ENCODE measurements at places on chromosomes 5 and 9.

DNA sequence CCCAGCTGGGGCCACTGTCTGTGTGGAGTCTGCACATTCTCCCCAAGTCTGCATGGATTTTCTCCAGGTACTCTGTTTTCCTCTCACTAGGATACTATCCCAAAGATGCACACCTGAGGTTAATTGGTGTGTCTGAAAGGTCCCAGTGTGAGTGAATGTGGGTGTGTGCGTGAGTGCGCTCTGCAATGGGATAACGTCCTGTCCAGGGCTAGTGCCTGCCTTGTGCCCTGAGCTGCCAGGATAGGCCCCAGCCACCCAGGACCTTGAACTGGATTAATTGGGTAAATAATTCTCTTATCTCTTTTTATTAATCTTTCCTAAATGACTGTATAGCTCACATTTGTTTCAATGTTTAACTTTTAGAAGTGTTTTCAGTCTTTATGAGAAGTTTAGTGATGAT, 11.5 kb upstream of the PANK3 start:
- no peak for DNase-seq

DNA sequence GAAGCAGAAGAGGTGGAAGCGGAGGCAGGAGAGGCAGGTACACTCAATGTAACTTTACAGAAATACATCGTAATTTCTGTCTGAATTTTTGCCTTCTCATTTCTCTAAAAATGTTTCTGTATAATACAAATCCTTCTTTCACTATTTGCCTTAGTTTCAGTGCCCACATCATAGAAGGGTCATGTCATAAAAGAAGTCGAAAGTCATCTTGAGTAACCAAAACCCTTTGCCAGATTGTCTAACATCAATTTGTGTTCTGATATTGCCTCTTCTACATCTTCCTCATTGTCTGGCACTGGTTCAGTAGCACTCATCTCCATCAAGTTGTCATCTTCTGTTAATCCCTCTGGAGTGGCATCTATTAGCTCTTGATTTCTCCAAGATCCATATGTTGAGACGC, 6.2 kb upstream of the CYFIP2 start:
- no peak for DNase-seq

GRCh38 chr5:170471551-170472178, 32.2 kb upstream of the KCNIP1 start:
- DNase-seq: no peak

DNA sequence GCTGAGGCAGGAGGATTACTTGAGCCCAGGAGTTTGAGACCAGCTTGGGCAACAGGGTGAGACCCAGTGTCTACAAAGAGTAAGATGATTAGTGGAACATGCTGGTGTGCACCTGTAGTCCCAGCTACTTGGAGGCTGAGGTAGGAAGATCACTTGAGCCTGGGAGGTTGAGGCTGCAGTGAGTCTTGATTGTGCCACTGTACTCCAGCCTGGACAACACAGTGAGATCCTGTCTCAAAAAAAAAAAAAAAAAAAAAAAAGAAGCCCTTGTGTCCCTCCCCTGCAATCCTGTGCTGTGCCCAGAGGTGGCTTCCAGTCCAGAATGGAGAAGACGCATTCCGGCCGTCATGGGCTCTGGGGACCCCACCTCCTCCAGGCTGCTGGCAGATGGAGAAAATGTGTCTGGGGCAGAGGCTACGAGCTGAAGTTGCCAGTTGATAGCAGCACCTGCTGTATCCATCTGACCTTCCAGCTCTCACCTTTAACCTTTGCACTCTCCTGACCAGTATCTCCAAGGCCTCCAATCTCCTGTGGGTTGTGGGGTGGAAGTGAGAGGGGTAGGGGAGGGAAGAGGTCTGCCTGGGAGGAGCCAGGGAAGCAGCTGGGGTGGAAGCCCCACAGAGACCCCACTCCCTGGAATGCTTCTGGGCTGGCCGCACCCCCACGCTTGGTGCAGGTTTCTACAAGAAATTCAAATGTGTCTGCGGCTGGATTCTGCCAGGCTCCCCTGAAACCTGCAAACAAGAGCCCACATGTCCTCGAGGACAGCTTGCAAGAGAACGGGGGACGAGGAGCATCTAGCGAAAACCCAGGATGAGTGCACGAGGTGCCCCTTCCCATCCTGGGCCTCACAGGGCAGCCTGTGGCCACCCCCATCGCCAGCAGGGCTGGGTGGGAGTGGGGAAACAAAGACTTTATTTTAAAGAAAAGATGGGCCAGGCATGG, 148.3 kb upstream of the IER5L start:
- DNase-seq: no peak

- no peak for DNase-seq
Observed at GRCh38 chr9:122297512-122297911, 32.8 kb downstream of the MRRF start.

DNA sequence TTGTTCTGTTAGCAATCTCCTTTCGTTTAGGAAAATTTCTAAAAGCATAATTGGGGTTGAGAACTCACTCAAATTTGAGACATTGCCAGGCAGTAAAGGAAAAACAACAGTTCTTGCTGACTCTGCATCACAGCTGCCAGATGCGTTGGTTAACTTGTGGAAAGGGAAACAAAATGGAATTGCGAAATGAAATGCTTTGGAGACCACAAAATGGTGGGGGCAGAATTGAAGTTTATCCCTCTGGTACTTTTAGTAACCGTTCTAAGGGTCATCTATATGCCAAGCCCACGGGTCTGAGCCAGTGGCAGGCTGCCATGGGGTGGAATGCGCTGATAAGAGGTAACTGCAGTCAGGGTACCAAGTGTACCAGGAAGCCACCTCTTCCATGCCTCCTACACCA, 28.6 kb upstream of the SELENOP start:
- peak; percentile 89 for DNase-seq

- DNase-seq: no peak
Observed at GRCh38 chr9:5518937-5519319, 8.6 kb downstream of the PDCD1LG2 start.

DNA sequence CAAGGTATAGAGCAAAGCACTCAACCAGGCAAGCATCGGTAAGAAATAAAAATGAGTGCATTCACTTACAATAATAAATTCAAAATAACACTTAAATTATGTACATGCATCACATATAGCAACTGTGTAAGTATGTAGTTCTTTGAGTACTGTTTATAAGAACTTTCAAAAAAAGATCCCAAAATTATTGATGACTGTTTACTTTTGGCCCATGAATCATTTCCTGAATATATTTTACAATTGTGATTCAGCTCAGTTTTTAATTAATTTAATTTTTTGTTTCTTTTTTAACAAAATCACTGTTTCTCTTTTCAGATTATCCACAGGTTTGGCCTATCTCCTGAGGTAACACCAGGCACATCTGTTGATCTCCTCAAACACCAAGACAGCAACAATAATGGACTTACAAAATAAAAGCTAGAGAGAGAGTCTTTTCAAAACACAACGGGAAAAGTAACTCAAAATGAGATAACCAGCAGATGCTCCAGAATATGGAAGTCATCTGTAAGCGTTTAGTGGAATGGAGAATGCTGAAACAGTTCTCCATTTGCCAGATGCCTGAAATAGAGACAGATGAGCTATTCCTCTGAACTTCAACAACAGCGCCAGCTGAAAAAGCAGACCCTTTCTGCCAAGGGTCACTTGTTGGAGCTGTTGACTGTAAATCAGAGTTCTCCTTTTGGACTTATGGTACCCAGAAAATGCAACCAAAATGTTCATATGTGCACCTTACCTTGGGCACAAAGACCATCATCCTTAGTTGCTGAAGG, 348.6 kb upstream of the RGMB start:
- peak; percentile 87 for DNase-seq

- DNase-seq: no peak
Observed at GRCh38 chr9:101586651-101587050, 8.1 kb downstream of the PPP3R2 start.

DNA sequence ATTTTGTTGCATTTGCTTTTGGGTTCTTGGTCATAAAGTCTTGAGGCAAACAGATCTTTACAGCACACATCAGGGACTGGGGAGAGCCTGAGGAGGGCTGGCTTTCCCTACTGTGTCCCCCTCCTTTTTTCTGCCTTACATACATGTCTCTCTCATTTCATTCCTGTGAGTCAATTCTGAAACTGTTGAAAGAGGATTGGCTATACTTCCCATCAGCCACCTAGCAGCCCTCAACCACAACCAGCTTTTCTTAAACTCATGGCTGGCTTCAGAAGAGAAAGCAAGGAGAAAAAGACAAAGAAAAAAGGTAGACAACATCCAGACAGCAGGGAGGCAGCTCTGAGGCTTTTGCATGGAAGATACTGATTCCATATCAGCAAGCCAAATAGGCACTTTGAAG, 374.8 kb upstream of the KIF2A start:
- no peak for DNase-seq

- no peak for DNase-seq
Observed at GRCh38 chr9:69155341-69156030, 18.6 kb upstream of the TJP2 start.

DNA sequence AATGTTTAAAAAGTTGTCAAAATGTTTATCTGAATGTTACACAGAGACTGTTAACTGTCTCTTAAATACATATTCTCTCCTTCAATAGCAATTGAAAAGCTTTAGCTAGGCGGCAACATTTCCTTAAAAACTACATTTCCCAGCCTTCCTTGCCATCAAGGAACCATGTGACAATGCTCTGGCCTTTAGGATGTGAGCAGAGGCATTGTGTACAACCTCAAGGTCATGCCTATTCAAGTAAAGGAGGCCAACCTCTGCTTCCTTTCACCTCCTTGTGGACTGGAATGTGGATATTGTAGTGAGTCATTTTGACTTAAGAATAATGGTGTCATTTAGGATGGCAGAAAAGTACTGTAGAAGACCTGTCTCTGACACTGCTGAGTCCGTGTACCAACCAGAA, 23.7 kb upstream of the MROH2B start:
- DNase-seq: no peak

DNA sequence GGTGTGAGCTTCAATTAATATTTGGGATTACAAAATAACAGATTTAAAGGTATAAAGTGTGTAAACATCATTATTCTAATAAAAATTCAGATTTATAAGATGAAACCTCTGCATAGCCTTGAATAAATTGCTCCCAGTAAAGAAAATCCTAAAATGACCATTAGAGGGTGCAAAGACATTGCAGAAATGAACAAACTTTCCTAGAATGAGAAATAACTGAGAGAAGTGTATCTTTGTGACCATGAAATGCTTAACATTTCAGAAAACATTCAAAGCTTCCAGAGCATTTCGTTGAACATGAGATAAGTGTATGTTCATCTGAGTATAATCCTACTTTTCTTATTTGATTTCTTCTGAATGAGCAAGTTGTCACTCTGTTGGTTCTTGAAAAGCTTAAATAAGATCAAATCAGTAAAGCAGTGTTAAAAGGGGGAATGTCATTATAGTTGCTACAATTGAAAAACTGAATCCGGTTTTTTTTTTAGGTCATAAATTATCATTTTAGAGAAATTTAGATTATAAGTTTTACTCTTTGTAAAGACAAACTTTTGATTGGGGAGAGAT, 24.7 kb upstream of the NUDT12 start:
- peak; percentile 51 for DNase-seq

GRCh38 chr9:138022121-138022741, 144.6 kb downstream of the CACNA1B start:
- no peak for DNase-seq

DNA sequence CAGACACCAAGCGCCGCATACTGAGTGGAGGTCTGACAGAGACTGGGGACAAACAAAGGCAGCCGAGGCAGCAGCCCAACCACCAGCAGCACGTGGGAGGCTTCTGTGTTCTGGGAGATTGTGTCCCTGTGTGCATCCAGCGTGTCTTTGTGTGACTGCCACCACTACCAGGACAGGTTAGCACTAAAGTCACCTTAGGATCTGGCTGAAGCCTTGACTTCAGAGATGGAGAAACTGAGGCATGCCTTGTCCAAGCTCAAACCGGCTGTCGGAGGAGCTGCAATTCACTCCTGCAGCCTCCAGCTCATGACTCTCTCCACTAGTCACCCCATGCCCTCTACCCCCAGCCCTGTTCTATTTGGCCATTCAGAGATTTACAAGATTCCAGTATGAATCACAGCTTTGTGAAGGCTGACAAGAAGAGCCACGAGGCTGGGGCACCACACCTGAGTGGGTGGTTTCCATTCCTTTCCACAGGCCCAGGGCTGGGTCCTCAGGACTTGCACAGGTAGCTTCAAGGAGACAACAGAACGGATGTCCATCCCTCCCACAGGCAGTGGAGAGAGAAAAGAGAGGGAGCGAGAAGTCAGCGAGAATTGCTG, 69.3 kb downstream of the SHB start:
- no peak for DNase-seq

- DNase-seq: no peak
Observed at GRCh38 chr9:27179245-27179865, 70.3 kb downstream of the TEK start.

- peak; percentile 93 for DNase-seq
Observed at GRCh38 chr5:111092062-111092853, at the start of gene WDR36. WDR36 (plus strand) TSS chr5:111092348; CDS start chr5:111092457, 109 bp downstream.

GRCh38 chr5:120655828-120656435, 191.8 kb downstream of the PRR16 start:
- peak; percentile 15 for DNase-seq

DNA sequence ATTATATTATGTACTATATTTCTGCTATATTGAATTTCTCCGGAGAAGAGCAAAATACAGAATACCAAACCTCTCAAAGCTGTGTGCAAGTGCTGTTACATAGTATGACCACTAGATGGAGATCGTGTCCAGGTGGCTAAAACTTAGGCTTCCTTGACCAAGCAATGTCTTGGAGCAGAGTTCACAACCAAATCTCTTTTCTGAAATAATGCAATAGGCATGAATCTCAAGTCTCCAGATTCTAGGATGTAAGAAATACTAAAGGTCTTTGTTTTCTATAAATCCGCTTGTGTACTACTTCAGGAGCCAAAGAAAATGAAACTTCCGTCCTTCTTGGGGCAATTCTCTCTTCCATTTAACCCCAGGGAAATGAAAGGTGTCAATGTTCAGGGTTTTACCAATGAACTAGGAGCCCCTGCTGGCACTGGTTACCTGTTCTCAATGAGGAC, 181.5 kb upstream of the RAI14 start:
- DNase-seq: peak; percentile 74

- DNase-seq: peak; percentile 78
Observed at GRCh38 chr9:121652021-121652837, 795 bp downstream of the DAB2IP start.

DNA sequence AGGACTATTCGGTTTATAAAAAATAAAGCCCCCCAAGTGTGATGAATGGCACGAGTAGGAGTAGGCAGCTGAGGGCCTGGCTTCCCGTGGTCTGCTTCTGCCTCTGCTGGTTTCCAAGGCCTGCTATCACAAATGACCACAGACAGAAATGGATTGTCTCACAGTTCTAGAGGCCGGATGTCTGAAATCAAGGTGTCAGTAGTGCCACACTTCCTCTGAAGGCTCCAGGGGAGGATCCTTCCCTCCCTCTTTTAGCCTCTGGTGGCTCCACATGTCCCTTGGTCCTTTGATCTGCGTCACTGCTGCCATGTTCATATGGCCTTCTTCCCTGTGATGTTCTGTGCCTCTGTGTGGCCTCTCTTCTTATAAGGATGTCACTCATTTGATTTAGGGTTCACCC, 15.1 kb downstream of the PRKACG start:
- DNase-seq: no peak

GRCh38 chr5:161096581-161096980, 244.6 kb upstream of the ATP10B start:
- no peak for DNase-seq

GRCh38 chr5:152488869-152489268, 83.8 kb upstream of the NMUR2 start:
- no peak for DNase-seq

All from muscle of back (tissue), 13 donors.